ENCODE measurements at places on chromosomes 3 and 15.
A peak's percentile ranks its signal among the peaks of the same experiment; 100 is the strongest.

DNA sequence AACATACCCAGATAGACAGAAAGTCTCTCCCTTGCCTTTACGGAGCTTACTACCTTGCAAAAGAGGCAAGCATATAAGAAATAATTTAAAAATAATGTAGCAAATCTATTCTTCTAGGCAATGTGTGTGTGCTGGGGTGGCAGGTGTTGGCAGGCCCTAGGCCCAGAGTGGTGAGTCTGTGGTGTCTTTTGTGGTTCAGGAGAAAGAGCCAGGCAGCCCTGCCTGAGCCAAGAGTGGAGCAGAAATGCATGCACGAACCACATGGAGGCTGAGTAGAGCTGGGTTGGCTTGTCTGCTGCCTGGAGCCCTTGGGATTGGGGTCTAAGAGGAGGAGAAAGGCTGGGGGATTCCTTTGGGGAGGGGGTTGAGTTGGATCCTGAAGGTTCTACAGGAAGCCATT is 70.2 kb upstream of the MYZAP start:
- DNase-seq: no peak

DNA sequence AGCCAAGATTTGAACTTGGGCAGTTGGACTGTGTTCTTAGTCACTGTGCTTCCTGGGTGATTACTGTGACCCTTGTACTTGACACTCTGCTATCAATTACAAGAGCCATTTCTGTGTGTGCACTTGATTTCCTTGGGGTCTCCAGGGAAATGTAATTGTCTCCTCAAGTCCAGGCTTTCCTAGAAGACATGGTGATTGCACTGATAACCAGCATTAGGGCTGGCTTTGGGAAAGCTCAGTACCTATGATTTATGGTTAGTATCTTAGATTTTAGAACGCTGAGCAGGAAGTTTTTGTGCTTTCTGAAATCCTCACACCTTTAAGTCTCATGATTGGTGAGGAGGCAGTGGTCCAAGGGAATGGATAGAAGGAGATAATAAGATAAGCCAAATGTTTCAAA is 1.6 kb upstream of the CLDN11 start:
- DNase-seq: no peak

DNA sequence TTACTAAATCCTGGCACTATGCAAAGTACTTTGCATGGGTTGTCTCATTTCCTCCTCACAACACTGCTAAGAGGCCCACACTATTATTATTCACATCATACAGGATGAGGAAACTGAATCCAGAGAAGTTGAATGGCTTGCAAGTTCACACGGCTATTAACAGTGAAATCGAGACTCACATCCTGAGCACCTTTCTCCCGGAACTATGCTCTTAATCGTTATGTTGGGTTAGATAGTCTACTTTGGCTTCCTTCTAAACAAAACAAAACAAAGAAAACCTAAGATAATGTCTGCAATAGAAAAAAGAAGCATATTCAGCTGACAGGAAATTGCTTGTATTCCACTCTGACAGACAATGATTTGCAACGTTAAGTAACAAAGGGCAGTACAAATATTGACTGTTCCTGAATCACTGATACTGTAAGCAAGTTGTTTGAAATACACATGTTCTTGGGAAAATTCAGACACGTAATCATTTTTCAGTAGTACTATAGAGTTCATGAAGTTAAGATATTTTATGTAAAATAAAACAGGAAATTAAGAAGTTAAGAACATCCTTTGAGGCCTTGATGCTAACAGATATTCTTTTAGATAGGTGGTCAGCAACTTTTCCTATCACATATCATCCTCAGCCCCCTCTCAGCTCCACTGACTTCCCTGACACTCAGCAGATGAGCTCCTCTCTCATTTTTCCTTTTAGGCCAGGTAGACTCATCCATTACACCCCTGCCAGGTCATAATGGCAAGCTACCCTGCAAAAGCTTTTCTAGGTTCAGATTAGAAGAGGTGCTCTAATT is 40.7 kb downstream of the C2CD4B start:
- DNase-seq: no peak

GRCh38 chr3:54608041-54608440 is 319.8 kb downstream of the LRTM1 start:
- DNase-seq: no peak

- DNase-seq: peak; percentile 61
Measured at GRCh38 chr3:52052831-52053306, 3.5 kb downstream of the DUSP7 start.

DNA sequence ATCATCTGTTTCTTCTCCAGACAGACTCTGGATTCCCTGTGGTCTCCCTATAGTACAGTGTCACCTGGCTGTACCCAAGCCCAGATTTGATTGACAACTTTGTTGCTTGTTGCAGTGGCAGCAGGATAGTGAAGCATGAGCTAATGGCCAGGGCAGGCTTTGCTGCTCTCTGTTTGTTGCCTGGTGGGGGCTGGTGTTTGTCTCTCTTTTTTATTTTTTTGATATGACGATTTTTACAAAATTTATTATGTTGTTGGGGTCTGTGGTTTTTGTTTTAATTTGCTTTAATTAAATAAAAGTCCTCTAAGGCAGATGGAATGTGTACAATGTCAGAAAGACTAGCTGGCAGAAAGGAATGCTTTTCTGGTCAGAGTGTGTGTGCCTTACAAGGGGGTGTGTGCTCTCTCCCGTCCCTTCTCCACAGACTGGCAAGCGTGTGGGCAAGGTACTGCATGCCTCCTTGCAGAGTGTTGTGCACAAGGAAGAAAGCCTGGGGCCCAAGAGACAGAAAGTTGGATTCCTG is 15.2 kb upstream of the CLEC3B start:
- DNase-seq: peak; percentile 83

- no peak for DNase-seq
Measured at GRCh38 chr3:108479224-108479623, 31.2 kb downstream of the MYH15 start.
